Cardiac septum (tissue), 1 donor: ENCODE measurements at places on chromosomes 5 and 9.

- no peak for DNase-seq
These were observed 34.3 kb upstream of the FSD1L start for GRCh38 chr9:105413525-105413924.

- DNase-seq, result no peak
These were observed 8.4 kb upstream of the ZNF474 start for GRCh38 chr5:122120957-122121356.

DNA sequence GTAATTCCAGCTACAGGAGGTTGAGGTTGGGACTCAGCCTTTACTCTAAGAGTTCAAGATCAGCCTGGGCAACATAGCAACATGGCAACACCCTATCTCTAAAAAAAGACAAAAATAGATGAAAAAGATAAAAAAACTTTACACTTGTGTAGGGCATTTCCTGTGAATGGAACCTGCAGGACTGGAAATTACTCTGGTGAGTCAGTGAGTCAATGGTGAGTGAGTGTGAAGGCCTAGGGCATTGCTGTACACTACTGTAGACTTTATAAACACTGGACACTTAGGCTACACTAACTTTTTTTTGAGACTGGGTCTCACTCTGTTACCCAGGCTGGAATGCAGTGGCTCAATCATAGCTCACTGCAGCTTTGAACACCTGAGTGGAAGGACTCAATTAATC lies 19.5 kb upstream of the ARSI start:
- DNase-seq, result no peak

GRCh38 chr5:66498791-66499207 lies 97.4 kb upstream of the MAST4 start:
- no peak for DNase-seq

GRCh38 chr9:84679571-84679970 lies 10.0 kb downstream of the NTRK2 start:
- no peak for DNase-seq

- DNase-seq, result no peak
These were observed 213.4 kb downstream of the HSPA4 start for GRCh38 chr5:133265257-133265656.

- no peak for DNase-seq
These were observed 77.9 kb upstream of the KLF9 start for GRCh38 chr9:70492319-70492777.
